Activated CD8-positive, alpha-beta memory T cell treated with anti-CD3 and anti-CD28 coated beads for 24 hours (primary cell): ENCODE measurements at places on chromosomes 11 and 22.
A peak's percentile ranks its signal among the peaks of the same experiment; 100 is the strongest.

GRCh38 chr11:112481893-112482292, 221.2 kb upstream of the PLET1 start:
- DNase-seq: no peak

DNA sequence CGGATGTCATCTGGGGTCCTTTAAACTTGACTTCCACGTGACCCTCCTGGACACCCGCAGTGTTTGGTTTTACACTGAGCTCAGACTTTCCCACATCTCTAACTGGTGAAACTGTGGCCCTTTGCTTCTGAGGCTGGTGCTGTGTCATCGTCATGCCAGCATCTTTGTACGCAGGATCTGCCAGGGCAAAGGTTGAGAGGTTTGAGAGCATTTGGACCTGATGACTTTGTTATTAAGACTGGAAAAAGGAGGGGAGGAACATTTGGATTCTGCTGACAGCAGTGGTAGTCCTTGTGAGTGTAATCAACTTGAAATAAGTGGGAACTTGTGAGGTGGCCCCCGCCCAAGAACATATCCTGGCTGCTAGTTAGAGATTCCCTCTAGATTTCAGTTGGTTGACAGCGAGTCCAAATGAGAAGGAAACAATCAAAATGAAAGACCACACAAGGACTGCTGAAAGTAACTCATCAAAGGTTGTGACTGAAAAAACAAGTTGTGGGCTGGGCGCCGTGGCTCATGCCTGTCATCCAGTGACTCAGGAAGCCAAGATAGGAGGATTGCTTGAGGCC, 102.5 kb downstream of the KIAA1671 start:
- DNase-seq: peak; percentile 78

GRCh38 chr11:9160166-9160565, 68.8 kb upstream of the SCUBE2 start:
- DNase-seq: no peak

DNA sequence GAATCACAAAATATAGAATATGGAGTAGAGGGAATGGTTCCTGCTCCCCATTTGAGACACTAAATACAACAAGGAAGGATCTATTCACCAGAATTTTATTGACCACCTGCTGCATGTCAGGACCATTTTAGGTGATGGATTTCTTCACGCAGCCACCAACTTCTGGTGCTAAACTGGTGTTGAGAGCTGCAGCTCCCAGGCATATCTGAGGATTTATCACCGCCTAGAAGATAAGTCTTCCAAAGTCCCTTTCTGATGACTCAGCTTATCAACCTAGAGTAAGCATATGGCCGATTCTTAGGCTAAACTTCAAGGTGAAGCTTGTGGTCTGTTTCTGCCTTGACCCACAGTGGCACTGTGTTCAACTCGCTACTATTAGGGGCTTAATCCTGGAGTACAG, 6.7 kb downstream of the DDI1 start:
- DNase-seq: no peak

GRCh38 chr22:16776080-16776479, 49.1 kb downstream of the XKR3 start:
- DNase-seq: no peak

- no peak for DNase-seq
These were observed 38.2 kb downstream of the TRIOBP start for GRCh38 chr22:37734964-37735451.

DNA sequence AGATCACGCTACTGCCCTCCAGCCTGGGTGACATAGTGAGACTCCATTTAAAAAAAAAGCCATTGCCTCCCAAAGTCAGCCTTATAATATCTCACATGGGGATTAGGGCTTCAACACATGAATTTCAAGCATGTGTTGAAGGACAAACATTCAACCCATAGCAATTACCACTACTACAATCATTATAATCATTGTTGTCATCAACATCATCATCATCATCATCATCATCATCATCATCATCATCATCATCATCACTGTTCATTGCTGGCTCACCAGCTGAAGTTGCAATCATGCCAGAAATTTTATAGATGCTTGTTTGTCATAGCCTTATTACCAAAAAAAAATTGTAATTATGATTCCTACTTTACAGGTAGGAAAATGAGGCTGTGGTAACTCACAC, 762.9 kb downstream of the METTL15 start:
- no peak for DNase-seq

DNA sequence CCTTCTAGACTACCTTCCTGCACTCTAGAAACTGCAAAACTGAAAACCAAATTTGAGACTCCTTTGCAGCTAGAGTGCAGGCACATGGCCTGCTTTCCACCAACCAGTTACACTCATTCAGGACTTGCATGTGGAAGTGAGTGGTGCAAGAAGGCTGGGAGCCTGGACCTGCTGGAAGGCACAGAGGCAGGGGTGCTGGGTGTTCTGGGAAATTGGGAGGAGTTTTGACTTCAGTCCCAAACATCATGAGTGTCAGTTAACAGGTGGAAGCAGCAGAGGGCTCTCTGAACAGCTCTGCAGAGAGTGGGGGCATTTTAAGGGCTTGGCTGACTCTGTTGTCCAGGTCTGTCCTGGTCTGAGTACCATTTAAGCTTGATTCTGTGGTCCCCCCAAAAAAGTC, 49.3 kb upstream of the SYT13 start:
- no peak for DNase-seq

DNA sequence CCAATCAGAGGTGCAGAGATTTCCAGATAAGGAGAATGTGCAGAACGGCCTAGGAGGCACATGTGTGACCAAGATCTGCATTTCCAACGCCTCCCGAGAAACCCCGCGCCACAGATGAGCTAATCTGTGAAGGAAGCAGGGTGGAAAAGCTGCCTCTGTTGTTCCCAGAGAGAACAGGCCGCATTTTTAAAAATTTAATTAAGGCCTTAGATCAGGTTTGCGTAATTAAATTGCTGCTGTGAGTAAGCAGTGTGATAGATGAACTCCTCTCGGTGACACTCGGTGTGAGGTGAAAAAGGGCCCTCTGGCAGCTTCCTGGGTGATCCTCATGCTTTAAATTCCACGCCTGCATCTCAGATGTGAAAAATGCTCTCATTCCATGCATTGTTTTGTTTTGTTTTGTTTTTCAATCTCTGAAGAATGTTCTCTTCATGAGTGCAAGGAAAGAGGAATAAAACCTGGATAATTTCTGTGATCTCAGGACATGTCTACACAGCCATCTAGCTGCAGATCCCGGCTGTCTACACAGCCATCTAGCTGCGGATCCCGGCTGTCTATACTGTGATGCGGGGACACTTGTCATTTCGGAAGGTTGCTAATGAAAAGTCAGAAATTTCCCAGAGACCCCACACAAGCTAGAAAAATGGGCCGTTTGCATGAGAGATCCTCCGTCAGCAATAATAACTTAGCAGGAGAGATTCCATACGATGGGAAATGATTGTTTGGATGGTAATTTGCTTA, 1398.9 kb downstream of the BRD1 start:
- DNase-seq: no peak

- no peak for DNase-seq
These were observed 29.5 kb downstream of the CD82 start for GRCh38 chr11:44595006-44595405.
